ENCODE measurements at places on chromosomes 12 and 14.

GRCh38 chr14:61691495-61691894 is 3.8 kb upstream of the HIF1A start:
- no peak for DNase-seq

DNA sequence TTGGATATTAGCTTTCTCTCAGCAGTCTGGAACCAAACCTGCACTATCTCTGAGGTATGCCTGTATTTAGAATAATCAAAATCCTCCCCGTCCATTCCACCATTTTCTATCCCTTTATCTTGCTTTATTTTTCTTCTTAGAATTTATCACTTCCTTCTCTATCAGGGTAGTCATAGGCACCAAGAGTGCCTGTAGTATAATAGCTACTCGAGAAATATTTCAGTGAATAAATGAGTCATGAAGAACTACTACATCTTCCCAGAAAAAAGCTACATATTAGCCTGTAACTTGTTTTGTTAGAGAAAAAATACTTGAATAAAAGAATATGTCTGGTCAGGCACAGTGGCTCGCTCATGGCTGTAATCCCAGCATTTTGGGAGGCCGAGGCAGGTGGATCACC is 4.3 kb downstream of the SLC2A14 start:
- no peak for DNase-seq

DNA sequence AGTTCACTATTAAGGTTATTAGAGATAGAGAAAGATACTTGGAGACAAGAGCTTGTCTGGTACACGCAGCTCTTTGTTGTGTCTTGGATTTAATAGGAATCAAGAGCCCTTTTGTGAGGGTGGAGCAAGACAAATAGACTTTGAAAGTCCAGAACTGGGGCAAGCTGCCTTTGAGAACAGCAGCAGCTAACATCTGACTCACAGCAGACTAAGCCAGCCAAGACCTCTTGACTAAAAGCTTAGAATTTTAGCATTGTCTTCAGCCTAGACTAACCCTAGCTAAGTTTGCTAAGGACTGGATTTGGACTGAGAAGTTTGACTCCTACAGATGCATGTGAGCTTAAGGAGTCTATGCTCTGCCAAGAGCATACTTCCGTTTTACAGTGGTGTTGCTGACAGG is 201.9 kb upstream of the RBM19 start:
- peak; percentile 4 for DNase-seq

DNA sequence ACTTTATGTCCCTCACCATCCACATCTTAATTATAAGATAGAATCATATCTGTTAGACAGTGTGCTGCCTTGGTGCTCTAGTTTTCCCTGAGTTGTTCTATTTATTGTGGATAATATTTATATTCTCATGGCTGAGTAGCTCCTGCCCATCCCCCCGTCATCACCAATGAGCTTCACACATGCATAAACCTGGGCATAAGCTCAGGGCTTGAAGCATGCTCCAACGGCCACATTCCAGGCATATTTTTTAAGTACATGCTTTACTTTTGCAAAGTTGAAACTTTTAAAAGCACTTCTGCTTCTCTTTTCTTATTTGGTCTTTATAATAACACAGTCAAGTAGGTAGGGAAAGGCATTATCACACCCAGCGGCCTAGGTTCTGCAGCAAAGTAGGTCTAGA is 3.4 kb upstream of the FBXO34 start:
- peak; percentile 33 for DNase-seq

- DNase-seq = peak; percentile 58
Measured at GRCh38 chr14:99682809-99683618, 1.1 kb upstream of the CYP46A1 start.

- DNase-seq = no peak
Measured at GRCh38 chr12:91986084-91986483, 159.6 kb downstream of the BTG1 start.

GRCh38 chr14:104799244-104800014 is 1.5 kb upstream of the ZBTB42 start:
- DNase-seq = peak; percentile 23

GRCh38 chr12:102964872-102965271 is 7.4 kb downstream of the ASCL1 start:
- DNase-seq = no peak

- DNase-seq = peak; percentile 73
Measured at GRCh38 chr12:112183141-112184021, 58.0 kb downstream of the TRAFD1 start.

DNA sequence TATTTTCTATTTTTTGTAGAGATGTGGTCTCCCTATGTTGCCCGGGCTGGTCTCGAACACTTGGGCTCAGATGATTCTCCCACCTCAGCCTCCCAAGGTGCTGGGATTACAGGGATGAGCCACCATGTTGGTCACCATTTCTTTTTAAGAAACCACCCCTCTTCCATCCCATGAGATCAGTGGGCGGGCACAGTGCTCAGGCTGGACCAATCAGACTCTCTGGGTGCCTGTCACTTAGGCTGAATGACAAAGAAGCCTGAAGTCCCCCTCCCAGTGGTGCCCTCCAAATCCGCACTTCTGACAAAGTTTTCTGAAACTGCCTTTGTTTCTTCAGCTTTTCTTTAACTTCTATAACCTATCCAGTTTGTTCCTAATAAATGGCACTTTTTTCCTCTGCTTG is 48.2 kb downstream of the CALM1 start:
- no peak for DNase-seq

GRCh38 chr12:117821480-117822175 is 147.2 kb downstream of the KSR2 start:
- DNase-seq = no peak

DNA sequence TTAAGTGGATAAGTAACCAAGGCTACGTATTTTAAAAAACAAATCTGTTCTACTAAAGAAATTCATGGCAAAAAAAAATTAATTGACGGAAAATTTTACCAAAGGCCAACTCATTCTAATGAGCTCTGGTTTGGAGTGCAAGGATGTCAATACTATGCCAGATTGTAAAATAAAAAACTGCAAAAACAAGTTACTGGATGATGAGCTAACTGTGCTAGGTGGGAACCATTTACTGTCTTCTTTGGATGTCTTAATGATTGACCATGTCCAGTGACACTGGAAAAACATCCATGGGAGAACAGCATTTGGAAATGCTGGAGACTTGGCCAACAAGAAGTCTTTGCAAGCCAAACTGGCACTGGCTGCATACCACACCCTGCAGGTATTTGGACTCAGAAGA is 41.6 kb downstream of the KITLG start:
- no peak for DNase-seq

DNA sequence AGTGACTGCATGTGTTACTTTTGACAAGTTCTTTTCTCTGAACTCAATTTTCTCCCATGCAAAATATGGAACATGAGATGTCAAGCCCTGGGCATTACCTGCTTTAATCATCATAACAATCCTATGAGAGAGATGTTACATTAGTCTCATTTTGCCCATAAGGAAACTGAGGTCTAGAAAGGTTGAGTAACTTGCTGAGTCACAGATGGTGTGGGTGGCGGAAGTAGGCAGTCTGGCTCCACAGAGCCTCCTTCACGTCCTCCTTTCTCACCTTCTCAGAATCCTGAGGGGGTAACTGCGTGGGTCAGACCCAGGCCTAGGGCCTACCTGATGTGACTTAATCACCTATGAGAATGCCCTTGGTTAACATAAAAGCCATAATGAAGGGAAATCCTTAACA is 50.7 kb downstream of the TMTC1 start:
- no peak for DNase-seq

- peak; percentile 81 for DNase-seq
Measured at GRCh38 chr12:55830601-55831446, 1.4 kb upstream of the DNAJC14 start.

GRCh38 chr12:21913823-21914222 is 27.4 kb downstream of the ABCC9 start:
- DNase-seq = no peak

DNA sequence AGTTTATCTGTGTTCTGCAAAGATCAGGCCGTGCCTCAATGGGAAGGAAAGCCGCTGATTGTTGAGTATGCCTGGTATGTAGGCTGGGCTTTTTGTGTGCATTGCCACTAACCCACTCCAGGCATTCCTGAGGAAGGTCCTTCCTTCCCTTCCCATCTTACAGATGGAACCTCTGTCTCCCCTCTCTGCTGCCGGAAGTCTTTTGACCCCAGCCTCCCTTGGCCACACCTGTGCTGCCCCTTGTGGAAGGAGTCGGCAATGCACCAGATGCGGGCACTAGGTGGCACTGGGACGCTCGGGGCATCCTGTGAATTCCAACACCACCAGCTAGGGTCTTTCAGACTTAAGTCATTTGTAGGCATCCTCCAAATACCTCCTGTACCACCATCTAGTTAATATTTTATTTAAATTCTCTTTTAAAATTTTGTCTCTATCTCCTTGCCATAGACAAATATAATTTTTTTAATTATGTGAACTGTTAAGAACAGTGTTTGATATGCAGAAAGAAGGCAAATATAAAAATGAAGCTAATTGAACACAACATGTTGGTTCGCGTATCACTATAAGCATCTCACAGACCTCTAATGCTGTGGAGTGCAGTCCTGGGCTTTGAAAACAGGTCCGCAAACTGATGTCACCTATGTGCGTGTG is 99.6 kb downstream of the RIN3 start:
- no peak for DNase-seq

DNA sequence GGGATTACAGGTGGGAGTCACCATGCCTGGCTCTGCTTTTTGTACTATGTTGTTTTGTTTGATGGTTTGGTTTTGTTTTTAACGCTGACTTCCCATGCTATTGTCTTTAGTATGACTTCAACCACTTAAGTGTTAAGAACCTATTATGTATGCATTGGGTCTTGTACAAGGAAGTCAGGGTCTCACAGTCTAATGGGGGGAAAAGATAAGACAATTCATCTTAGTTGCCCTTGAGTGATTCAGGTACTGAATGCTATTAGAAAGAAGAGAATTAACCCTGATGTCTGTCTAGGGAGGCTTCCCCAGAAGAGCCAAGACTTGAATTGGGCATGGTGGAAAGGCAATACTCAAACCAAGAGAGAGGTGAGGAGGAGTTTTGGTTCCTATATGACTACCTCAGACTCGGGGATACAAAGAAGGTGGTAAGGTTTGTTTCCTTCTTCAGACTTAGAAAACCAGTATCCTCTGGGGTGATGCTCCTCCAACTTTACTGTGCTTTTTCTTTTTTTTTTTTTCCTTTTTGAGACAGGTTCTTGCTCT is 64.6 kb downstream of the SUSD6 start:
- no peak for DNase-seq

GRCh38 chr14:89276424-89276975 is 140.5 kb downstream of the FOXN3 start:
- peak; percentile 93 for DNase-seq

DNA sequence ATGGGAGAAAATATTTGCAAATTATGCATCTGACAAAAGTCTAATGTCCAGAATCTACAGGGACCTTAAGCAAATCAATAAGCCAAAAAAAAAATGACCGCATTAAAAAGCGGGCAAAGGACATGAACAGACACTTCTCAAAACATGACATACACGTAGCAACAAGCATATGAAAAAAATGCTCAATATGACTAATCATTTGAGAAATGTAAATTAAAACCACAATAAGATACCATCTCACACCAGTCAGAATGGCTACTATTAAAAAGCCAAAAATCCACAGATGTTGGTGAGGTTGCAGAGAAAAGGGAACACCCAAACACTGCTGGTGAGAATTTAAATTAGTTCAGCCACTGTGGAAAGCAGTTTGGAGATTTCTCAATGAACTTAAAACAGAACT is 16.1 kb downstream of the PAWR start:
- DNase-seq = peak; percentile 60

DNA sequence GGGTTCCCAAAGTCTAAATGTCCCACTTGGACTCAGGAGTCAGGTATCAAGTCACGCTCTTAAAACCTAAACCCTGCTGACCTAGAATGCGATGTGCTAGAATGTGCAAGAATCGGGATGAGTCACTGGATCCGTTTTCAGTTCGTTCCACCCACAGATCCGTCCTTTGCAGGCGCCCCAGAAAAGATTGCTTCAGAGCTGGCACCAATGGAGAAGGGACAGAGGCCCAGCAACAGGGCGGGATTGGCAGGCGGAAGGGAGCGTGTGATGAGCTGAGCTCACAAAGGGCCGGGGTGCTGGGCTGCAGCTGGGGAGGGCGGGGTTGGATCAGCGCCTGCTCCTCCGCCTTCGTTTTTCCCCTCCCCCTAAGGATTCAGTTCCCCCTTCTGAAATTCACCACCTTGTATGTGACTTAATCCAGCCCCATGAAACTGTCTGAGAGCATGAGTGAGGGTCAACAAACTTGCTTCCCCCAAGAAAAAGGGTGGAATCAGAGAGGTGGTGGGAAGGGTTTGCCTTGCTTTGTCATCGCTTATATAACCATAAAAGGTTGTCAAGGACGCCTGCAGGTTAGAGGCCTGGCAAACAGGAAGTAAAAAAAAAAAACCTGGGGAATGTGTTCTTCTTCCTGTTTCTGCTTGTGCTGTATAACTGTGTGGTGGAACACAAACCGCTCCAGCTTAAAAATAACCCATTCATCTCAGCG is 2.8 kb upstream of the UBC start:
- peak; percentile 100 for DNase-seq

DNA sequence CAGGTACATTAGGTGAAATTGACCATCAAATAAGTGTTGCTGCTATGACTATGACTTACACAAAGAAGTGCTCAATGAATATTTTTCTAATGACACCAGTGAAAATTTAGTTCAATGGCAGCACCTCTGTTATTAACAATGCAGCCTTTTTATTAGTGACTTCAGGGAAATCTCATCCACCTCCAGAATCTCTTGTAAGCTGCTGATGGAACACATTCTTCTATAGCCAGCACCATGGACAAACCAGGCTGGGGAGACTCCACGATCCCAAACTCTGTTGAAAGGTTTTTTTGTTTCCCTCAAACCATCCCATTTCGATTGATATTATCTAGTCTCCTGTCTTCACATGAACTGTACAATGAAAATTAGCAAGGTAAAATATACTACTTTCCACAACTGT is 265.9 kb downstream of the ITPR2 start:
- no peak for DNase-seq

GRCh38 chr14:88853129-88853528 is 28.7 kb downstream of the TTC8 start:
- no peak for DNase-seq

DNA sequence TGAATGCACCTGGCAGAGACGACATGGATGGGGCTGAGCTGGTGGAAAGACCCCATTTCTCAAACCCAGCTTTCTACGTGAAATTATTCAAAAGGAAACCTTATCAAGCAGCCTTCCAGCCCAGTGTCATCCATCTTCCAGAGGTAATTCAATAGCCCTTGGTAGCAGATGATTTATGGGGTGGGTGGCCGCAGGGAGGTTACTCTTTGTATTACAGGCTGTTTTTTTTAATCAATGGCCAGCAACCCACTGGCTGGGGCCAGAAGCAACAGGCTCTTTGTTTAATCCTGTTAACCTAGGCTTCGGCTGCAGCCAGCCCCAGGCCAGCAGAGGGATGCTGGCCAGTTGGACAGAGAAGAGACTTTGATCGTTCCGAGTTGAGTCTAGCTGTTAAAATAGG is 139.8 kb upstream of the SRRM4 start:
- DNase-seq = no peak

- no peak for DNase-seq
Measured at GRCh38 chr12:118846416-118846815, 134.9 kb upstream of the SRRM4 start.

DNA sequence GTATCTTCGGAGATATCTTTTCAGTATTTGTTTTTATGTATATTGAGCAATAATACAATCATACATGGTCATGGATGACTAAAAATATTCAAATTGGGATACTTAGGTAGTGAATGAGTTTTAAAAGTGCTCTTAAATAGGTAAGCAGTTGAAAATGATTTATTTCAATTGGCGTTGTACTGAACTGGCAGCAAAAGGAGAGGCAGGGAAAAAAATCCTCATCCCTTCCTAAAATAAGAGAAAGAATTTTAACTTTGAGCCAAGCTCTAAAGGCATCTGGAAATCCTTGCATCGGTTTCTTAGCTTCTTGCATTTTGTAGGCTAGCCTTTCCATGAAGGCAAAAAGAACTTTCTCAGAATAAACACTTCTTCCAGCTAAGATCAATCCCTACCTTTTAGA is 125.2 kb downstream of the MGST1 start:
- DNase-seq = no peak

Measured in fibroblast of lung (primary cell).